Effector memory CD8-positive, alpha-beta T cell (primary cell): ENCODE measurements at places on chromosomes 6 and 20.

GRCh38 chr6:170456886-170457698 is 96.0 kb downstream of the PSMB1 start:
- H3K36me3 ChIP-seq = no peaks in the 10 kb centered on the region
- H3K27me3 ChIP-seq = peaks cover 24% of the 10 kb centered on the region
- no peak overlapping the region for H3K4me3 ChIP-seq
- no peak for DNase-seq
- no peak overlapping the region for H3K27ac ChIP-seq
- peaks cover 17% of the 10 kb centered on the region for H3K4me1 ChIP-seq

DNA sequence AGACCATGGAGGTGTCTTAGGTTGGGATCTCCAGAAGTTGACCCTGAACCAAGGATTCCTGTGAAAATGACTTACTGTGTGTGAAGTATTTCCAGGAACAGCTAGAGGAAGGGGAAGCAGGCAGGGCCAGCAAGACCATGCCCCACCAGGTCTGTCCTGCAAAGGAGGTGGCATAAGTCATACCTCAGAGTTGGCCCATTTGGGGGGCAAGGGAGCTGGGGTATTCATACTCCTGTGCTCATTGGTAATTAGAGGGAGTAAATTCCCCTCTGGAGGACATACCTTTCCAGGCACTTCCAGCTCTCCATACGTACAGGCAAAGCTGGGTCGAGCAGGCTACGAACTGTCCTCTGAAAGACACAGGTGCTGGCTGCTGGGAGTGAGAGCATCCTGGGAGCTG is 72.4 kb downstream of the STK35 start:
- peaks cover 3% of the 10 kb centered on the region for H3K4me1 ChIP-seq
- peaks cover 10% of the 10 kb centered on the region for H3K27me3 ChIP-seq
- no peak for DNase-seq

GRCh38 chr6:137490006-137490905 is 3.9 kb downstream of the OLIG3 start:
- peak overlapping the region; percentile 63 for H3K4me3 ChIP-seq
- peaks cover 100% of the 10 kb centered on the region for H3K27me3 ChIP-seq
- peaks cover 35% of the 10 kb centered on the region for H3K4me1 ChIP-seq
- no peak for DNase-seq

GRCh38 chr20:5949943-5950270 is 426 bp downstream of the TRMT6 start:
- DNase-seq = no peak
- H3K36me3 ChIP-seq = peaks cover 38% of the 10 kb centered on the region
- peak overlapping the region; percentile 94 for H3K27ac ChIP-seq

DNA sequence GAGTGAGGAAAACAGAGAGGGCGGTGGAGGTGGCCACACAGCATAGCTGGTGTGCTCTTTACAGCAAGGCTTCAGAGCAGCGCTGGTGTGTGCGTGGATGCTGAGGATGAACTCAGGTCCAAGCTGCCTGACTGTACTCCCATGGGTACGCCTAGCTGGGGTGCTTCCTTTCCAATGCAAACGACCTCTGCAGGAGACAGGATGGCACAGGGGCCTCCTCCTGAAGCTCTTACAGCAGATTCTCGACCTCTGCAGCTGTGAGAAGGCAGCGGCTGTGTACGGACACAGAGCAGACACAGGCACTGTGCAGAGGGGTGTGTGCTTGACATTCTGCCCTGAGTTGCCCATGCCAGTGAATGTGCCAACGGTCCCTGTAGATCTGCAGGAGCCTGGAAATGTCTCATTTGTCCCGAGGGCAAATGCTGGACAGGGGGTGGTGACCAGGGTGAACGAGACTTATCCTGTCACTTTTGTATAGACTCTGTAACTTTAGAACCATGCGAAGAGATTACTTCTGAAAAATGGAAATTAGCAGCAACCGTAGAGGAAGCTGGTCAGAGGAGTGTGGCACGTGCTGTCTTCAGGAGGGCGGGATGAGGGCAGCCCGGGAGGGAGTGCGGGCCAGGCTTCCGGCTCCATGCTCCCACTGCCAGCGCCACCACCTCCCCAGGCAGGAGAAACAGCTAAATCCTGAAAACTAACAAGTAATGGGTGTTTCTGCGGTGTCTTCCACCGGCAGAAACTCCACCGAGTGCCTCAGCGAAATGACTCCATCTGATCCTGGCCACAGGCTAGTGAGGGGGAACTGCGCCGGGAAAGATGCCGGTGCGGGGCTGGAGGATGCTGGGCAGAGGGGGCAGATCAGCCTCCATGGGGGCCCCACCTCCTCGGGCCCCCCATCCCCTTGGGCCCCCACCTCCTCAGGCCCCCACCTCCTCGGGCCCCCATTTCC is 120.9 kb upstream of the RPS6KA2 start:
- no peak overlapping the region for H3K4me3 ChIP-seq
- peaks cover 10% of the 10 kb centered on the region for H3K4me1 ChIP-seq
- no peaks in the 10 kb centered on the region for H3K36me3 ChIP-seq
- peaks cover 17% of the 10 kb centered on the region for H3K27me3 ChIP-seq
- DNase-seq = no peak

- no peak for DNase-seq
- peaks cover 6% of the 10 kb centered on the region for H3K27me3 ChIP-seq
- no peaks in the 10 kb centered on the region for H3K36me3 ChIP-seq
- no peak overlapping the region for H3K4me3 ChIP-seq
- no peaks in the 10 kb centered on the region for H3K4me1 ChIP-seq
These were observed 96.6 kb upstream of the MAN1A1 start for GRCh38 chr6:119446115-119446554.

DNA sequence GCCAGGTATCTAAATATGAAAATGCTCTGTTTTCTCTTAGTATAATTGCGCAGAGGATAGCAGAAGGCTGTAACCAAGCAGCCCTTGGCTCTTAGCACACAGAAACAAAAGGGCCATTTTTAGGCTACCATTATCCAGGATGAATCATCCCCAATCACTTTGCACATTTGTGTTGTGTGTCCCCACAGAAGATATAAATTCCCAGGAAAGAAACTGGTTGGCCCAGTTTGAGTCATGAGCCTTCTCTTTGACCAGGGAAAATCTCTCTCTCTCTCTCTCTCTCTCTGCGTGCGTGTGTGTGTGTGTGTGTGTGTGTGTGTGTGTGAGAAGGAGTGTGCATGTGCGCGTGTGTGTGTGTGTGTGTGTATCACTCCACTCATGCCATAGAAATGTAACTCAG is 178.5 kb downstream of the FRK start:
- no peak for DNase-seq
- H3K27ac ChIP-seq = no peak overlapping the region
- H3K36me3 ChIP-seq = no peaks in the 10 kb centered on the region
- no peak overlapping the region for H3K4me3 ChIP-seq
- no peaks in the 10 kb centered on the region for H3K27me3 ChIP-seq
